ENCODE measurements at places on chromosomes 1 and 21.

DNA sequence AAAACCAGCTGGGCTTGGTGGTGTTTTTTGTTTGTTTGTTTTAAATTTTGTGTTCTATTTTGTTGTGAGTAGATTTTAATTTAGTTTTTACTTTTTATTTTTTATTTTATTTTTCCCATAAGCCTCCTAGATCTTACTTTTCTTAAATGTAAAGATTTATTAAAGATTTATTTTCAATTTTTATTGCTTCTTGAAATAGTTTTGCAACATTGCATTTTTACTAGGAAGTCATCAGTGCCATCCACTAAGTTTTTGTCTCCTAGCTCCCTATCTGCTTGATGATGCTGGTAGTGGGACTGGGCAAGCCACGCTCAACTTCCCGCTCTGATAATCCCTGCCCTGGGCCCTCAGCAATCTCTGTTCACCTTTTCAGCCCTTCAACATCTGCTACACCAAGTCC is 175.4 kb downstream of the CDC7 start:
- no peak for DNase-seq

- DNase-seq, result no peak
Observed at GRCh38 chr1:151693057-151693651, 23.4 kb downstream of the CELF3 start.

DNA sequence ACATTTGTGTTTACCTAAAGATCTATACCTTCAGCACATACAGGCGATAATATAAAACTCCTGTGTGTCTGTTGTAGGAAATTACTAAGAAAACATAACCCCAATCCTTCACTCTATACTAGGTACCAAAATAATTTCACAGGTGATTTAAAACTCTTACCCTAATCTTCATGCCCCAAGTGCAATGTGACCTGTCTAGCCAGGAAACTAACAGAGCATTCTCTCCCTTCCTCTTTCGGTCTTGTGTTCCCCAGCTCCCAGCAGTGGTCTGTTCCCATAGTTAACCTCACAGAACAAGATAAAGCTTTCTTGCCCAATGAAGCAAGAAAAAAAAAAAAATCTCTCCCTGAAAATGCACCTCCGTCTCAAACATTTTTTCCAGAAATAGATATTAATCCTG is 493.5 kb downstream of the DPYD start:
- no peak for DNase-seq

- no peak for DNase-seq
Observed at GRCh38 chr21:25133939-25134338, 473.3 kb downstream of the MRPL39 start.

DNA sequence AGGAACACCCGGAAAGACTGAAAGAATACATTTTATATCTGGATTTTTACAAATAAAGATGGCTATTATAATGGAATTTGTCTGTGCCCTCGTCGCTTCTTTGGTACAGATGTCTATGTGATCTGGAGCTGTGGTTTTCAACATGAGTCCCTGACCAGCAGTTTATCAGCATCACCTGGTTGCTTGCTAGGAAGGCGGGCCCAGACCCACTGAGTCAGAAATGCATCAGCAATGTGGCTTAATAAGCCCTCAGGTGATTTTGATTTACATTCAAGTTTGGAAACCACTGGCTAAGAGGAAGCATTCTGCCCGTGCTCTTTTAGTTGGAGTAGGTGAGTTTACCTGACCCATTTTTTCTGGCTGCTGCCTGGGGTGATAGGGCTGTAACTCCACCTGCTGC is 31.7 kb downstream of the ATP1A1 start:
- no peak for DNase-seq

- no peak for DNase-seq
Observed at GRCh38 chr1:224769452-224770335, 153.6 kb downstream of the CNIH3 start.

GRCh38 chr1:14437417-14437918 is 161.0 kb upstream of the KAZN start:
- no peak for DNase-seq

DNA sequence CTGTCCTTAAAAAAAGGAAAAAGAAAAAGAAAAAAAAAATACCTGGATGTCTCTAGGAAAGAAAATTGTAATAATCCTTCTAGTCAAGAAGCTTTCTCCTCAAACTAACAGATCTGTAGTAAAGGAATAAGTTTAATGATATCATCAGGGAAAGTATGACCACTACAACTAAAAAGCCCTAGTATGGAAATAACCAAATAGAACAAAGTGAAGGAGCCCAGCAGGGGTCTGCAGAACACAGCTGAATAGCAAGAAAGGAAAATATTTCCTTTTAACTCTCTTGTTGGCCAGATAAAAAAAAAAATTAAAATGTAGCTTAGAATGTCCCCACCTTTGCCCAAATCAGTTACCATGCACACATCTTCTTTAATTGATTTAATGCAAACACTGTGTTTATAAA is 43.2 kb downstream of the PRRX1 start:
- DNase-seq, result no peak

- no peak for DNase-seq
Observed at GRCh38 chr1:44719318-44719717, 11.7 kb downstream of the RNU5D-1 start.

GRCh38 chr21:32426592-32427051 is 14.1 kb downstream of the EVA1C start:
- no peak for DNase-seq

GRCh38 chr21:26453267-26453666 is 119.8 kb downstream of the CYYR1 start:
- DNase-seq, result no peak

- no peak for DNase-seq
Observed at GRCh38 chr21:14687268-14687625, 141.1 kb upstream of the SAMSN1 start.

GRCh38 chr1:152191260-152191659 is 32.2 kb upstream of the RPTN start:
- no peak for DNase-seq

DNA sequence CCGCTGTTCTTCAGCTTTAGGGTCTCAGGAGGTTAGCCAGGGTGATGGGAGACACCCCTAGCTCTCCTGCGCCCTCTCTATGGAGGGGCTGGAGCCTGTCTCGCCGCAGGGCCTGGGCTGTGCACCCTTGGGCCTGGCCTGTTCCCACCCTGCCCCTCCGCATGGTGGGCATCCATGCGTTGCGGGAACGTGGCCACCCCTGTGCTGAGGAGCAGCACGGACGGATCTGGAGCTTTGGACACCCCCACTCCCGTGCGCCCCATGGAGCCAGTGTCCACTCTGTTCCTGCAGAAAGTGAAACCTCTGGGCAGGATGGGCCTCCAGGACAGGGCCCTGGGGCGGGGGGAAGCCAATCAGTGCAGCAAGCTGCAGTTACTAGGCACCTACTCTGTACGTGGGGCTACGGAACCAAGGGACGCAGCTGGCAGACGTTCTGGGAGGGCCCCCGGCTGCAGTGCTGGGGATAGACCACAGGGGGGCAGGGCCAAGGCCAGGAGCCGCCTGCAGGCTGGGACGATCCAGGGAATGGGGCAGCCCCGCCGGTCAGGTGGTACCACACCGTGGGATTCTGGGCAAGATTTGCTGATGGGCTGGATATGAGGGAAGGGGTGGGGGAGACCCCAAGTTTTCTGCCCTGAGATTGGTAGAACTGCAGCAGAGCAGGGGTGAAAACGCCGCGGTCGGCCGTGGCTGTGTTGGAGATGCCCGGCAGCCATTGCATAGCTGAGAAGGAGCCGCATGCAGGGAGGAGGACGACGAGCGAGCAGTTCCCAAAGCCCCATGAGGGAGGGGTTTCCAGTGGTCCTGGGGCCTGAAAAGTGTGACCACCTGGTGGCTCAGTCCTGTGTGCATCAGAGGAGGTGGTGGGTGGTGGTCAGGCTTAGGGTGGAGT is 43.3 kb downstream of the TP73 start:
- peak; percentile 16 for DNase-seq

GRCh38 chr1:38183096-38183495 is 136.5 kb upstream of the POU3F1 start:
- DNase-seq, result no peak

GRCh38 chr1:203649551-203649998 is 22.9 kb downstream of the ATP2B4 start:
- no peak for DNase-seq

DNA sequence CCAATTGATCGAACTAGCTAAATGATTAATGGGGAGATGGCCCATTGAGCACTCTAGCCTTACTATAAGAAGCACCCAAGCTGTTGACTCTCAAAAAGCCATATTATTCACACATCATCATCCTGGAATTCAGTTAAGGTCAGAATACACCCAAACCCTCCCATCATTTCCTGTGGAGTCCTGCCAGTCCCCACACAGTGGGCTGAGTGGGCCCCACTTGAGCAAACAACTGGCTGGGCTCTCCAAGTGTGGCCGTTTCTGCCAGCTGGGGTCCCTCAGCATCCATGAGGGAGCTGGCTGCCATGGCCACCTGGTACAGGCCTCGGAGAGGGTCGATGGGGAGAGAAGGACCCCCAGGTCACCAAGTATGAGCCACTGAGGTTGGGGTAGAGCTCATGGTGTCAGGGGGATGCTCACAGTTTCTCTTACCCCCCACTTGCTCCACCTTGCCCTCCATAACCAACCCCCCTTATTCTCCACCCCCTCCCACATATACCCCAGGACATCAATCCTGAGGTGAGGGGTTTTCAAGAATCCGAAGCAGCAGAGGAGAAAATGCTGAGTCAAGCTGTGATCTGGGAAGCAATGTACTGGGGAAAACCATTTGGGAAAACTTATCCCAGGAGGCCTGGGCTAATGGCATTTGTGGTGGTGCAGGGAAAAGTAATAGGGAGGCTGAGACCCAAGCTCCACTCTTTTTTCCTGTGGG is 60.3 kb downstream of the UBE2T start:
- no peak for DNase-seq

DNA sequence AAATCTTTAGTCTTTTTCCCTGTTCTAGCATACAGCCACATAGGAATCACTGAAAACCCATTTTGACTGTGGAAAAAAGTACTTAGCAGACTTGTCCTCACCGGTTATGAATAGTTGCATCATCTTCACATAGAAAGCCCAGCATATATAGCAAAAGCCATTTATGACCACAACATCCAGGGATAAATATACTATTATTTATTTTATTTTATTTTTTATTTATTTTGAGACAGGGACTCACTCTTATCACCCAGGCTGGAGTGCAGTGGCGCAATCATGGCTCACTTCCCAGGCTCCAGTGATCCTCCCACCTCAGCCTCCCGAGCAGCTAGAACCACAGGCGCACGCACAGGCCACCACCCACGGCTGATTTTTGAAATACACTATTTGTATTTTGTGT is 175.3 kb downstream of the GALNT2 start:
- DNase-seq, result no peak

GRCh38 chr1:59079434-59080140 is 217.3 kb upstream of the FGGY start:
- no peak for DNase-seq

- DNase-seq, result no peak
Observed at GRCh38 chr1:175861626-175862367, 118.4 kb upstream of the TNR start.

DNA sequence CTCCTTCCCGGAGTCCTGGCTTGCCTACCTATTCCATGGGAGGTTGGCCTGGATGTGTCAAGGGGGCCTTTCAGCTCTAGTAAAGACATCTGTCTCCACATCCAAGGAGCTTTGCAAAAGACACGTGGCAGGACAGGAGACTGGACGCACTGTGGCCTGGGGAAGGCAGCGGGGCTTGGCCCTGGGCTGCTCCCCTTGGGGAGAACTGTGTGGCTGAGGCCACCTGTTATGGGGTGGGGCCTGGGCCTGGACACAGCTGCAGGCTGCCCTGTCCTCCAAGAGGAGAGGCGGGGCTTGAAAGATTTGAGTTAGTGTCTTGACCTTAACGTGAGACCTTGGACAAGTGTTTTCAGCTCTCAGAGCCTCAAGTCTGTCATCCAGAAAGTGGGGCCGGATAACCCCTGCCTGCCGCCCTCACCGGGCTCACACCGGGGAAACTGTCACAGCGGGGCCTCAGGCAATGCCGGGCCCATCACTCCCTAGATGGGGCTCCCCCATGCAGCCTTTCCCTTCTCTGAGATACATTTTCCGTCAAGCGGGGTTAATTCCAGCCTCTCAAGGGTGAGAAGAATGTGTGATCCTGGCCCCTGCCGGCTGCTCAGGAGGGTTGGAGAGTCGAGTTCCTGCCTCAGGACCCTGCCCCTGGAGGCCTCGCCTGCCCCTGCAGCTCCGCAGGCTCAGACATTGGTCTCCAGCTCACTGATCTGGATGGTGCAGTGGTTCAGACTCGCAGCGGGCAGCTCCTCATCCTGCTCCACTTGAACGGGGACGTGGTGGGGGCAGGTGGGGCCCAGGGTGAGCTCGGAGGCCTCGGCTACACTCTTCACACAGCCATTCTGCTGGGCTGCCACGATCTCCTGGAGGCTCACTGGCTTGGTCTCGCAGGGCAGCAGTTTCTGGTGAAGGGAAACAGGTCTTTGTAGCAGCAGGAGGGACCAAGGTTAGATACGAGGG is 25.6 kb downstream of the PODN start:
- no peak for DNase-seq

DNA sequence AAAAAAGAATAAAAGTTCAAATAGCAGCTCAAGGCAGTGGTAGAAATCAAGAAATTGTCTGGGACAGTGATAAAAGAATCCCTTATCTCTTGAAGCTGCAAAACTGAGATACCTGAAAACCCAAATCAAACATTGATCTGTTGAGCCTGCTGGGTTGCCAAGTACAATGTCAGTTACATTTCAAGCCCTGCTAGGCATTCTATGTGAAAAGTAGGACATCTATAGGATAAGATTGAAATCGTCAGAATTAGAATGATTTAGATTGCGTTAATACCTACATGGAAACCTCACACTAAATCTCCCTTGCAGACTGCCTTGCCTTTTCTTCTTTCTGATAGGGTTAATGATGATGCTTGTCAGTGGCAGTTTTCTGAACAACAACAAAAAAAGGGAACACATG is 1684.4 kb upstream of the B3GALT2 start:
- DNase-seq, result no peak

DNA sequence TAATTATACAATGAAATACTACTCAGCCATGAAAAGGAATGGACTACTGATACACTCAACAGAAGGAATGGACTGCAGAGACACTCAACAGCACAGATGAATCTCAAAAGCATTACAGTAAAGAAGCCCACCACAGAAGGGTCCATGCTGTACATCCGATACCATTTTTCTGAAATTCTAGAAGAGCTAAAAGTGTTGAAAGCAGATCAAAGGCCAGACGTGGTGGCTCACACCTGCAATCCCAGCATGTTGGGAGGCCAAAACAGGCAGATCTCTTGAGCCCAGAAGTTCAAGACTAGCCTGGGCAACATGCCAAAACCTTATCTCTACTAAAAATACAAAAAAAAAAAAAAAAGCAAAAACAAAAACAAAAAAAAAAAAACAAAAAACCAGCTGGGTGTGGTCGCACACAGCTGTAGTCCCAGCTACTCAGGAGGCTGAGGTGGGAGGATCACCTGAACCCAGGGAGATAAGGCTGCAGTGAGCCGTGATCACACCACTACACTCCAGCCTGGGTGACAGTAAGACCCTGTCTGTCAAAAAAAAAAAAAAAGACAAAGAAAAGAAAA is 15.5 kb downstream of the PPP1R15B start:
- no peak for DNase-seq

GRCh38 chr1:212302745-212303383 is 17.7 kb downstream of the PPP2R5A start:
- no peak for DNase-seq

All from activated T-cell treated with anti-CD3 and anti-CD28 coated beads, Interleukin-2, amount 50 U/mL, for 4 hours (primary cell).